ENCODE measurements at places on chromosomes 13 and 19.

- DNase-seq = no peak
Observed at GRCh38 chr19:58170860-58171259, 12.0 kb upstream of the ZNF274 start.

DNA sequence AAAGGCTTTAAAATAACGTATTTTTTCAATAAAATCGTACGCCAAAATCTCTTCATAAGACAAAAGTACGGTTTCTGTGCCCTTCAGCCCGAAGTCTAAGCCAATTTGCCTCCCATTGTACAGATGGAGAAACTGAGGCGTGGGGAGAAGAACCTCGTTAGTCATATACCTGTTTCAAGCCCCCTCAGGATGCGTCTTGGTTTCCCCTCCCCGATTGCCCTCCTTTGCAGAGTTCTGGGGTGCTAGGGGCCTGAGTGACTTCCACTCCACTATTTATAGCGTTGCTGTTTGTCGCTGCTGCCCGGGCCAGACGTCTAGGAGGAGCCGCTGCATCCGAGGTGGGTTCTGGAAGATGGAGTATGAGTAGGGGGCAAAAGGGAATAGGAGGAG lies 2.3 kb upstream of the LTBP4 start:
- DNase-seq = no peak

DNA sequence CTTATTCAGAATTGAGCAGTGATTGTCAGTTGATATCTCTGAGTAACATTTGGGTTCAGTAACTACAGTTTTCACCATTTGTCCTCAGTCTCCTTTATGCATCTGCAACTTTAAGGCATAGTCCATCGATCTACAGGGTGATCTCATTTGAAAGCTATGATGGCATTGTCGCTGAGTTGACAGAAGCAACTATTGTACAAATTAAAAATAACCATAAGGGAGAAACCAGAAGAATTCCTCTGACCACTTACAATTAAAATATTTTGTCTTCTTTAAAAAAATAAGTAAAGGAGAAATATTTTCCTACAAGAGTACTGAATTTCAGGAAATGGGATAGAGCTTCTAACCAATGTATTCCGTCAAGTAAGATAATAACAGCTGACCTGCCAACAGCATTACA lies 30.6 kb downstream of the RAP2A start:
- DNase-seq = no peak

GRCh38 chr13:39418424-39418823 lies 184.6 kb downstream of the LHFPL6 start:
- DNase-seq = no peak

All from adrenal gland (tissue), 19 donors.